ENCODE measurements at places on chromosomes 6 and 20.
A peak's percentile ranks its signal among the peaks of the same experiment; 100 is the strongest.

DNA sequence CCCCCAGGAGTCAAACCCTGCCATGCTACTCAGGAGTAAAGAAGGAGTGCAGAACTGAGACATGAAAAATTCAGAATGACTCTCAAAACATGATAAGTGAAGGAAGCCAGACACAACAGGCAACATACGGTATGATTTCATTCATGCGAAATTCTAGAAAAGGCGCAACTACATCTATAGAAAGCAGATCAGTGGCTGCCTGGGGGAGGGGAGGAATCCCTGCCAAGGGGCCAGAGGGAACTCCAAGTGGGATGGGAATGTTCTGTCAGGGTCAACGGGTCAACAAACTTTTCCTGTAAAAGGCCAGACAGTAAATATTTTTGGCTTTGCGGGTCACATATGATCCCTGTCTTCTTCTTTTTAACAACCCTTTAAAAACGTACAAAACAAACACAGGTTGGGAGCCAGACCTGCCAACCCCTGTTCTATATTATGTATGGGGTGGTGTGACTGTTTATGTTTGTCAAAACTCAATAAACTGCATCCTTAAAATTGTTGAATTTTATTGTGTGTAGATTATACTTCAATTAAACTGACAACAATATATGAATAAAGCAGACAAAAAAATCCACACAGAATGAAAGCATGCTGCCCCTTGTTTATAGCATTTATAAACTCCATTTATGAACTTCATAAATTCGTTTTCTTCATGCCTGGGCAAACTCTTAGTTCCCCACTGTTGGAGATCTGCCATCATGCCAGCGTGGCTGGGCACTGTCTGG, 56.6 kb upstream of the TRAF3IP2 start:
- DNase-seq, result no peak

GRCh38 chr6:137950581-137950980, 83.5 kb downstream of the TNFAIP3 start:
- DNase-seq, result no peak

DNA sequence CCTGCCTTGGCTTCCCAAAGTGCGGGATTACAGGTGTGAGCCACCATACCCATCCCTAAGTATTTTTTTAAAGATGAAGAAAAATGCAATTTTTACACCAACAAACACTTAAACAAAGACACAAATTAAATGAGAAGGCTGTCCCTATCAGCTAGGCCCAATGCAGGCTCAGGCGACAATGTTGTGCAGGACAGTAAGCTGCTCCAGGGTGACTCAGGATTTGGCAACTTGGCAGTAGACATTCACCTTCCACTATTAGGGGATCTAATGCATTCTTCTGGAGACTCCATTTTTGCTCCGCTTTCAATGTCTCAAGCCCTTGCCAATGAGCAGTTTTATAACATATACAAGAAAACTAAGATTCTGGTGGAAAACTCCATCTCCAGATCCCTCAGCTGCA, 19.7 kb downstream of the NDRG3 start:
- DNase-seq, result peak; percentile 32

DNA sequence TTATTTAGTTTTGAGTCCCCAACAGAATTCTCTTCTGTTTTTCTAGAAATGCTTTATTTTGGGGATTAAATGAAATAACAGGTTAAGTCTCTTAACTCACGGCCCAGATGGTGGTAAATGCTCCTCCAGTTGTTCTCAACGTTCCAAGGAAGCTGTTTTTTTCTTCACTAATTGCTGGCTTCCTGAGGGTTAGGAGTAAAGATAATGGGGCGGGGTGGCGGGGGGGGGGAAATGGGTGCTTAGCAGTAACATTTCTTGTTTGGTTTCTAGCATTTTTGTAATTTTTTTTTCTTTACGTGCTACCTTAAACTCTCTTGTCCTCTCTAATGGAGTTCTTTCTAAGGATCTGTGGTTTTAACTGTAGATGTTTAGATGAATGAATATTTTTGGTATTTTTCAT, 2.2 kb downstream of the SRSF3 start:
- peak; percentile 60 for DNase-seq

- DNase-seq, result peak; percentile 36
Measured at GRCh38 chr6:11654876-11655275, 117.3 kb downstream of the TMEM170B start.

DNA sequence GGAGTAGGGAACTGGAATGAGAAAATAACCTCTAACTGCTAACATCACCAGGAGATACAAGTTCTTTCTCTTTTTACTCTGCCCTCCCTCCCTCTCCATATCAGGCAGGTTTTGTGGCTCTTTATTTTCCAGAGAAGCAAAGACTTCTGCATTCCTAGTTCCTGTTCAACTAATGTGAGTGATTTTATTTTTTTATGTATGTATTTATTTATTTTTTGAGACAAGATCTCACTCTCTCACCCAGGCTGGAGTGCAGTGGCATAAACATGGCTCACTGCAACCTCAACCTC, 6.0 kb upstream of the IER3 start:
- DNase-seq, result no peak

DNA sequence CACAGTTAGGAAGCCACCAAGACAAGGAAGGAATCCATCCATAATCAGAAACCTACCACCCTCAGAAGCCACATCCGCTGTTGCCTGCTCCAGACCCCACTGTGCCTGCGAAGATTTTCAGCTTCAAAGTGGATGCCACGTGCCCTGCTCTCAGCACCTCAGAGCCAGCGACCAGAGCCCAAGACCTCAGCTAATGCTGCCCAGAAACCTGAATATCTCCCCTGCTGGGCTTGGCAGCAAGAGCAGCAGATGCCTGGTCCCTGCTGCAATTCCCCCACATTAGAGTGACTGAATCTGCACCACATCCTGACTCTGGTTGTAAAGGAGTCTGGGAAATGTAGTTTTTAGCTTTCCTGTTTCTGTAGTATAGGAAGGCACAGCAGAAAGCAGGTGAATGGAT, 10.7 kb upstream of the ULBP3 start:
- no peak for DNase-seq

GRCh38 chr20:18543932-18544331, 23.3 kb upstream of the SMIM26 start:
- no peak for DNase-seq

GRCh38 chr20:13910492-13910891, 79.9 kb downstream of the SEL1L2 start:
- no peak for DNase-seq

DNA sequence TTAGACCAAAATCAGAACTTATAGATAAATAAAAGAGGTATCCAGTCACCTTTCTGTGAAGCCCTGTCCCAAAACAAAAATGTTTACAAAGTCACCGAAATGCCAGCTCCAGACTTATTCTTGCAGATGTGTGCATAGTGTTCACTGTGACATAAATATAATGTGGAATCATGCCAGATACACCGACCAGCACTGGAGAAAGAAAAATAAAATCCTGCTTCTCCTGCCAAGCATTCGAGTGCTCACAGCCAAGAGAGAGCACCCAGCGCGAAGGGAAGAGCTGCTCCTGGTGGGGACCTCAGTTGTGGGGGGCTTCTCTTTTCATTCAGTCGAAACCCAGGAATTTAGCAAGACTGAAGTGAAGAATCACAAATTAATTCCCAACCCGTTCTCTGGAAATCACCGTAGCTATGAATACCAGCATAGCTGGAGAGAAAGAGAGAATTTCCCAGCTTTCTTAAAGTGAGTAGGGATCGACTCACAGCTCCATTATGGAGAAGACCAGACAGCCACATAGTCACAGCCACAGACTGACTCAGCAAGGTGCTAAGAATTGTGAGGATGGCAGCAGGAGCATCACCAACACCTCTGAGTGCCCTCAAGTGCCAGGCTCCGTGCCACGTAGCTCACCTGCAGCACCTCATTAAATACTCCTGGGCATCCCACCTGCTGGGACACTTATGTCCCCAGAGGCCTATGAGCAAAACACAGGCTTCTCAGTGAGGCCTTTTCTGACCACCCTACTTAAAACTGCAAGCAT, 33.2 kb downstream of the BFSP1 start:
- DNase-seq, result peak; percentile 77

DNA sequence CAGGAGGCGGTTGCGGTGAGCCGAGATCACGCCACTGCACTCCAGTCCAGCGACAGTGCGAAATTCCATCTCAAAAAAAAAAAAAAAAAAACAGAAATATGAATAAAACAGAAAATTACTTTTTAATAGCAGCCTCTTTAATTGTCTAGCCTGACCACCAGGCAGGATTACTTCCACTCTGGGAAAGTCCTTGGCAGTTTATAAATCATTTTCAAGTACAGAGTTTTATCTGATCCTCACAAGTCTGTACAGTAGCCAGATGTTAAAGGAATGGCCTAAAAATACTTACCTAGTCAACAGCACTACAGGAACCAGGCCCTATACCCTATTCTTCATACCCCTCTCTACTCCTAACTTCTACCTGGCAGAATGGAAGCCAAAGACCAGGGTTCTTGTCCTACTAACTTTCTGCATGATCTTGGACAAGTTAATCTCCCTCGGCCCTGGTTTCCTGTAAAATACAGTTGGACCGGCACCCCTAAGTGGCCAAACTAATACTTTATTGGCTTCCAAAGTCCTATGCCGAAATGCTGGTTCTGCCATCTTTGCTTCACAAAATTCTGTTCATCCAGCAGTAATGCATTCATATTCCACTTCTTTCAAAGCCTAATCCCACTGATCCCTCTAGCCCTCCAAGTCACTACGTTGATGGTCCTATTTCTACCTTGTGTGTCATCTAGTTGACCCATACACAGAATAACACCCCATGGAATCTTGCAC, 1.9 kb downstream of the EIF2S2 start:
- no peak for DNase-seq

DNA sequence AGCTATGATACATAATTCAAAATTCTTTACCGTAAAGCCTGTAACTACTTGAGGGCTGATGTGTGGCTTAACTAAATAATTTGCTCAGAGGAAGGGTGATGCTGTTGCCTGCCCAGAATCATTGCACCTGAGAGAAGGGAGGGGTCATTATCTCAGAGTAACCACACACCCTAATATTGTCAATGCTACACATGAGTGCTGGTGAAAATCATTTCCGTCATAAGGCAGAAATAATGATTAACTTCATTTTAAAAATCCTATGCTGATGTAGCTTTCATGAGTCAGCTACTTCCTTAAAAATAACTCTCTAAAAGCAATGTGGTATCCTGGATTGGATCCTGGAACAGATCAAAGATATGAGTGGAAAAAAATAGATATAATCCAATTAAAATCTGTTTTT, 146.4 kb upstream of the FAM83B start:
- no peak for DNase-seq

DNA sequence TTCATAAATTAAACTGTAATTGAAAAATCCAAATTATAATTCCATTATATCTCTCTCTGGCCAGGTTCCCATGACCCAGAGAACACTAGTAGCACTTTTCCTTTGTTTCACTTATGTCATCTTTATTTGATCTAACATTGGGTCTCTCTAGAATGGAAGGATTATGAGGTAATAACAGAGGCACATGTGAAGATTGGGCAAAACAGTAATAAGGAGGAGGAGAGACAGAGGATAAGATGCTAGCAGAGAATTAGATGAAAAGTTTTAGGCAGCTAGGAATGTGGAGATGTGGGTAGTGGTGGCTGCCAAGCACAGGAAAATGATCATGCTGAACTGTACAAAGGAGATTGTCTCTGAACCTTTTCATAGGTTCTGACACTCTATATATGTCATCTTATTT, 3.3 kb downstream of the TAB2 start:
- DNase-seq, result peak; percentile 44

GRCh38 chr20:11331096-11331495, 586.6 kb upstream of the BTBD3 start:
- peak; percentile 63 for DNase-seq

DNA sequence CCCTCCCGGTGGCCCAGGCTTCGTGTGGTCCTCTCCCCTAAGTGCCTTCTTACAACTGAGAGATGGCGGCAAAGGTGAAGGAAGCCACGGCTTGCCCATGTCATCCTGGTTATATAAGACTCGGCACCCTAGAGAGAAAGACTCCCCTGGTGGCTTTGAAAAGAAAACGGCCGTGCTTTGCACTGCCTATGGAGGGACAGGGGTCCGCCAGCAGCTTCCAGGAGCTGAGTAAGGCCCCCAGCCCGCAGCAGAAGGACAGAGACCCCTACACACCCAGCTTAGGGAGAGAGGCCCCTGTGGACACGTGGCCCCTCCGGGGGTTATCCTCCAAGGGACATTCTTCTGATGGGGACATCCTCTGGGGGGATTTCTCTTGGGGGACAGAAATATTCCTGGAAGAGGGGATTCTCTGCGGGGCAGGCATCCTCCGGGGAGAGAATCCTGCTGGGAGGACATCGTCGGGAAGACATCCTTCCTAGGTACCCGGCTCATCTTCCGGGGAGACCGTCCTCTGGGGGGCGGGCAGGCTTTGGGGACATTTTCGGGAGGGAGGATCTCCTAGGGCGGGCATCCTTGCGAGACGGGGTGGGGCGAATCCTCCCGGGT, 511 bp upstream of the OGFR start:
- DNase-seq, result peak; percentile 60

DNA sequence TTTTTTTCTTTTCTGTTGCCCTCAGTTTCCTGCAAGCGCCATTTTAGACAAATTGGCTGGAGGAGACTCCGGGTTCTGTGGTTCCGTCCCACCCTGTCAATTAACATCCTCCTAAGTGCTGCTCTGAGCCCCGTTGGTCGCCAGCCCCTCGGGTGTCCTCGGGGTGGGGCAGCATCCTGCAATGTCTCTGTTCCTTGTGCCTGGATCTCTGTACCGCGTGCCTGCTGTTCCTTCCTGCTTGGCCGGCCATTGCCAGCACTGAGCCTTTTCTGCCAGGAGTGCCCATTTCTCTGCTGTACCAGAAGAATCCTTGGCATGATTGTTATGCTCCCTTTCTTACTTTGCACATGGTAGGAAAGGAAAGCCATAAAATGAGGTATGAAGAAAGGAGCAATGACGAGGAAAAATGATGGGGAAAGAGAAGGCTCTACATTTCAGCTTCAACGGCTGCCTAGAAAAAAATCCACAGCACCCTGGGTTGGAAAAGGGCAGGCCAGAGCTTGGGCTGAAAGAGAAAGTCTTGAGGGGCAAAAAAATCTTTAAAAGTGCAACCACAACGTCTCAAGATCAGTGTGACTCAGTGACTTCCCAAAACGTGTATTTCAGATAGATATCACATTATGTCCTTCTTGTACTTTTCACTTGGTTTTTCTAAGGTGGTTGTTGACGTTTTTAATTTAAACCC, 256.7 kb downstream of the CLIC5 start:
- DNase-seq, result peak; percentile 31

DNA sequence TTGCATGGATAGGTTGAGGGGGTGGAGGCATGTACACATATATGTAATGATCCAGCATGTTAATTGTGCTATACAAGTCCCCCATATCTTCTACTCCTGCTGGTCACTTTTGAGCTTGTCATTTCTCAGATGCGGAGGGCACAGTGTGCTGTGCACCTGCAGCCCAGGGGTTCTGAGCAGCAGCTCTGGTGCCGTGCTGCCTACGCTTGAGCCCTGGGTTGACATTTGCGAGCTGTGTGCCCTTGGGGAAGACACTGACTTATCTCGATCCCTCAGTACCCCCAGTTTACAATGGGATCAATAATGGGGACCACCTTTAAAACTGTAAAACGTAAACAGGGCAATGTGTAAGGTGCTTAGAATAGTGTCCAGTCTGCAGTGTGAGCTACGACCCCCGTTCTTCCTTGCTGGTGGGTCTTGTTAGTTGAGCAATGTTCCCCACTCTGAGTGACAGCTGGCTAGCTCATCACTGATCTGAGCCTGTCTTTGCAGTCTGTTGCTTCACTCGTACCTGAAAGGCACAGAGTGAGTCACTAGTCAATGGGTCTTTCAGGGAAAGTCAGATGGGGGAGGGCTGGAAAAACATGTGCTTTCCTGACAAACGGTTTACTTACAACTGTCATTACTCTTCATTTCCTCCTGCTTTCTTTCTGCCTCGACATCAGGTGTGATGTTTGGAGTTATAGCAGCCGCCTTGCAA, 91.7 kb downstream of the SLC2A10 start:
- DNase-seq, result no peak
